NCI-H2029 (cell line): ENCODE measurements at places on chromosomes 1 and 21.

DNA sequence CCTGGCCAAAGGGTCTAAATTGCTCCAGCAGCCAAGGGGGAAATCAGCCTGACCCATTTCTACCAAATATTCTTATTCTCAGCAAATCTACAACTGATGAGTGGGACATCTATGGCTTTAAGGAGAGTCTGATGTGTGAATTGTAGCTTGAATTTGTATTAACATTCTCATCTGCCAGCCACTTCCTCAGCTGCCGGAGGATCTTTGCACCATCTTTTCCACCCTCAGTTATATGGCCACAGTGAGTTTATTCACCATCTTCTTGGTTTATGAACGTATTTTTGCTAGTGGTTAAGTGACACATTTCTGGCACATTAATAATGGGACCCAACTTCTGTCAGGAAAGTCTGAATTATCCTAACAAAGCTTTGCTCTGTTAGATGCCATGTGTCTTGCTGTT is 69.6 kb downstream of the COLGALT2 start:
- DNase-seq: no peak

- no peak for DNase-seq
Measured at GRCh38 chr1:211133393-211133835, 534 bp downstream of the KCNH1 start.

GRCh38 chr1:243718893-243719292 is 131.2 kb downstream of the AKT3 start:
- DNase-seq: no peak

GRCh38 chr1:14014929-14015328 is 314.9 kb downstream of the PRDM2 start:
- DNase-seq: no peak

- no peak for DNase-seq
Measured at GRCh38 chr1:205236951-205237475, 9.3 kb downstream of the TMCC2 start.

- no peak for DNase-seq
Measured at GRCh38 chr1:159763686-159764085, 17.1 kb upstream of the DUSP23 start.

GRCh38 chr1:162889989-162890388 is 29.0 kb upstream of the CCDC190 start:
- DNase-seq: no peak

- DNase-seq: no peak
Measured at GRCh38 chr1:215226757-215227156, 144.2 kb downstream of the KCNK2 start.

DNA sequence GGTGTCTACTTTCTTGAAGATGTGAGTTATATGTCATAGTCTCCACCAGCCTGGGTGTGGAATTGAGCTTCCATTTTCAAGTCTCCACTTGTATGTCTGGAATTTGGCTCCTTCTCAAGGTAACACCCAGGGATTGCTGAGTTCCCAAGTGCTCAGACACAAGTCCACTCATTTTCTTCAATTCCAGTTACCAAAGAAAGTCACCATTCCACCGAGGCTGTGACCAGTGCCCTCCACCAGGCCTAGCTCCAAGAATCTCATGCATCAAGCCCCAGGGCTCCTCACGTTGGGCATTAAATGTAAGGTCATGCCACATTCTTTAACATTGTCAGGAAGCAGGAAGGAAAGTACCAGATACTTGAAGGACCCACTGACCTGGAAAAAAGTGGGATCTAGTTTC is 2.4 kb upstream of the RAB4A start:
- DNase-seq: no peak

- no peak for DNase-seq
Measured at GRCh38 chr1:33637846-33638440, 165.5 kb downstream of the ZSCAN20 start.

DNA sequence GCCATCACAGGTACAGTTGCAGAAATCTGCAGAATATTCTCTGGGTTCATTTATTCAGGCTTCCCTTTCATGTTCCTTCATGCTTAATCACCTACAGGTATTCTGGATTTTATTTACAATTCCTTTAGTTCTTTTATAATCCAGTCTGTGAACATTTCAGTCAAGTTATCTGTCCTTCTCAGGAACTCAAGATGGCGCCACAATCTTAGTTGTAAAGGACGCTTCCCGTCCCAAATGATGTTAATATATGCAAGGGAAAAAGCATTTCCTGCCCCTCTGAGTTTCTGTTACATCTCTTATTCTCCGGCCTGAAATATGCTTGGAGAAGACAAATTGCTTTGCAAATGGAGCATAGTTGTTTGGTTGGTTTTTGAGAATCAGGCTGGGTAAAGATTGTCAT is 19.3 kb downstream of the F3 start:
- no peak for DNase-seq

DNA sequence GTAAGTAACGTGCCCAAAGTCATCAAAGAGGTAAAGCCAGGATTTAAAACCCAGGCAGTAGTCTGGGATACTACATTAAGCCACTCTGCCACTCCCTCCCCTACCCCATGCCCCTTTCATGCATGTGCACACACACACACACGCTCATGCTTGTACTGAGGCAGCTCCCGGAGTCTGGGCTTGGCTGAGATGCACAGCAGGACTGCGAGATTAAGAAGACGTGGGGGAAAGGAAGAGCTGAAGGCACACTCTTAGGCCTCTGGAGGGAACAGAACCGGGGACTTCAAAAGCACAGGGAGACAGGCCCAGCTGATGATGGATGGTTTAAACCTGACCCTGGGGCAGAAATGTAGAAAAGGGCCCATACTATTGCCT is 98.3 kb downstream of the GLIS1 start:
- DNase-seq: no peak

GRCh38 chr1:83769072-83769471 is 229.9 kb downstream of the TTLL7 start:
- no peak for DNase-seq

- DNase-seq: no peak
Measured at GRCh38 chr1:169019419-169020058, 87.0 kb upstream of the ATP1B1 start.

GRCh38 chr1:47792779-47793178 is 204.4 kb downstream of the TRABD2B start:
- no peak for DNase-seq

DNA sequence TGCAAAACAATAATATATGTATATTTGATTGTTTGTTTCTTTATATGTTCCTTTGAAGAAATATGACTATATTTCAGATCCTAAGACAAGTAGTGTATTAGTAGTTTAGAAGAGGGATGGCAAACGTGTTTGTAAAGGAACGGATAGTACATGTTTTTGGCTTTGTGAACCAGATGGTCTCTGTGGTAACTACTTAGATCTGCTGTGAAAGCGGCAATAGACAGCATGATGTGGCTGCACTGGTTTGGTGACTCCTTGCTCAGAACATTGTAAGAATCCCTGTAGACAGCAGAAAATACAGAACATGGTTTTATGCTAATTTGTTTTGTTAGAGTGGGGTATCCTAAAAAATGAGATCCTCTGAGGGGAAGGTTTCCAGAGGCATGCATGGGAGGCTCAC is 3.1 kb downstream of the ACADM start:
- no peak for DNase-seq

GRCh38 chr1:187938092-187938491 is 1109.3 kb downstream of the PLA2G4A start:
- DNase-seq: no peak

- no peak for DNase-seq
Measured at GRCh38 chr1:117812869-117813511, 116.4 kb downstream of the GDAP2 start.

DNA sequence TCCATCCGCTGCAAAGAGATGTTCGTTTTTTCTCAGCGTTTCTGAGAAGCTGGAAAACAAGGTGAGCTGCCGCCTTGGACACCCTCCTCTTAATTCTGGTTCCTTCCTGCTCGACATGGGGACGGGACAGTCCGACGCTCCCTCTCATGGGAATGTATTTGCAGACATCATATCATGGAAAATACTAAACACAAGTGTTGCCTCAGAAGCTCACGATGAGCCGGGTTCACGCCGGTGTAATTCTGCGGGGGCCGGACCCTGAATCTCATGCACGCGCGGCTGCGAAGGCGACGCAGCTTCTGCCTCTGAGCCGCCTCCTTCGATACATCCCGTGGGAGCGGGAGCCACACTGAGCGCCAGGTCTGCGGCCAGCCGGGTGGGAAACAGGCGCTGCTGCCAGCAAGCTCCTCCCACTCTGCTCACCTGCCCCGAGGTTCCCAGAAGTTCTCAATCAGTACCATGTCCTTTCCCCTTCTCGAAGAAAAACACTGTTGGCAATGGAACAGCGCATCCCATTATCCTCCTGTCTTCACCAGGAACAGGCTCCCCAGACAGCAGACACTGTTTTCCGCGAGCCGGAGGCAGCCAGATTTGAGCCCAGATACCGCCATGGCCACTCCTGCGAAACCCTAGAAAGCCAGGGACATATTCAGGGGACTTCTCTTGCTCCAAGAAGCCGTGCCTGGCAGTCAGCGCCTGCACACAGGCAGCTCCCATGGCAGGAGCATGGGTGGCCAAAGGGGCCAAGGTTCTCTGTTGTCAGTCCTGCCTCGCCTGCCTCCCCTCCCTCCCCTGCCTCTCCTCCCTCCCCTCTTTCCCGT is 98.0 kb downstream of the WDR4 start:
- DNase-seq: peak; percentile 53

DNA sequence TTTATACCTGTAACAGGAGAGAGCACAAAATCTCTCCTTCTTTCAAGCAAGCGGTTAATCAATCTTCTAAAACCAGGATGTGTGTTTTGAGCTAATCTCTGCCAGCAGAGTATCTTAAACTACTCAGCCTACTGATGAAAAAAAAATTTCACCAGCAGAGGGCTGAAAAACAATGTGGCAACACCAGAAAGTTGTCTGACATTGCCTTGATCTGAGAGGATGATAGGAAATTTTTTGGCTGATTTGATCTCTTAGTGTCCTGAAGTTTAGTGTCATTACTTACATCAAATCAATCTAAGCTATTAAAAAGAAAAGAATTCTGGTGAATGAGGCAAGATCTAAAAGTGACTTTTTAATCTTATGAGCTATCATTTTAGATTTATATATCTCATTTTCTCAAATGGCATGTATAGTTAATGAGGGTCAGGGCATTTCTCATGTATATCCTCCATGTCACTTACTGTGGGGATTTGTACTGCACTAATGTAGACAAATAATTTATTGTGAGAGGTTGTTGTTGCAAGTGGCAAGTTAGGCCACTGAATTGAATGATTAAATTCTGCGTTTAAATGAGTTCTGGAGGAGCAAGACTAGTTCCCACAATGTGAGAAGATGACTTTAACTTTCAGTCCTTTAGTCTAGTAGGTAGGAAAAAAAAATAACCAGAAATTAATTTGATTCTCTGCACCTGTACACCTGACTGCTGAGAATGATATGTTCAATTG is 10.9 kb downstream of the ADAMTS1 start:
- DNase-seq: no peak

- peak; percentile 49 for DNase-seq
Measured at GRCh38 chr1:224106568-224107281, 7.2 kb upstream of the FBXO28 start.

DNA sequence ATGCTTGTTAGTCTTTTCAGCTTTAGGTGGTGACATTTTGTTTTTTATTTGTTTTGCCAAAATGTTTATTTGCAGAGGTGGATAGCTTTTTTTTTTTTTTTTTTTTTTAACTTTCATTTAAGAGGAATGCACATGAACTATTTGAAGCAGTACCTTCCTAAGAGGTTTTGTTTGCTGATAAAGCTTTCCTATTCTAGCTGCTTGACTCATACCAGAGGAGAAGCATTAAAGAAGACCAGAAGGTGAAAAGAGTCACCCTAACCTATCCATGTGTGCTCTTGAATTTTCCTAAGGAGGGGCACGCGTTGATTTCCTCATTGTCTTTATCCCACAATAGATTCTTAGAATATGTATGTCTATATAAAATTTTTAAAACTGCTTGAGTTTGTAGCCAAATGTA is 57.7 kb downstream of the PRDM2 start:
- no peak for DNase-seq

- no peak for DNase-seq
Measured at GRCh38 chr1:85462931-85463649, 1.9 kb downstream of the DDAH1 start.

GRCh38 chr1:152044386-152044785 is 7.6 kb upstream of the S100A11 start:
- DNase-seq: no peak
